ENCODE measurements at places on chromosomes 1 and 21. TPM values are rescaled to one million over a fixed set of nuclear protein-coding genes. Genes with fewer than 3 reads are reported as not detected.

- DNase-seq: no peak
These were observed 436.8 kb downstream of the CAMTA1 start for GRCh38 chr1:7221826-7222694.

GRCh38 chr21:38766987-38767722, 38.6 kb upstream of the ETS2 start:
- peak; percentile 75 for DNase-seq

- no peak for DNase-seq
These were observed 33.1 kb downstream of the ZMYND12 start for GRCh38 chr1:42422737-42423136.

GRCh38 chr1:239511875-239512274, 125.5 kb downstream of the CHRM3 start:
- no peak for DNase-seq

The NOS1AP gene
- not detected for total RNA-seq

DNA sequence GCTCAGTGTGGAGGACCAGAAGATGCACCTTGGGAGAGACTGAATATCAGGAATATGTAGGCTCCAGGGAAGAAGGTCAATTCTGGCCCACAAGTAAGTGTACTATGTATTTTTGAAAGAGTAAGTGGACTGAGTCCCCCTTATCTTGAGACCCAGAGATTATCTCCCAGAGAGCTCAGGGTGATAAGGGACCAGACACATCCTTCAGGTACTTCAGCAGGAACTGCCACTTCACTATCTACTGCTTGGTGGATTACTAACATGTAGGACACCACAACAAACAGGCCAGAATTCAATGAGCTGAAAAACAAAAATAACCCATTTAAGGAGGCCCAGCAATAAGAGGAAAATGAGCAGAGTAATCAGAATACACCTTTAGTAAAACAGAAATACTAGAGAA, 119.2 kb downstream of the ZNF644 start:
- no peak for DNase-seq

GRCh38 chr1:96703186-96703585, 18.4 kb upstream of the PTBP2 start:
- DNase-seq: no peak

The TRIM46 gene
- total RNA-seq: 10.7 TPM

- DNase-seq: no peak
These were observed 772.0 kb downstream of the LTN1 start for GRCh38 chr21:28220680-28221079.

DNA sequence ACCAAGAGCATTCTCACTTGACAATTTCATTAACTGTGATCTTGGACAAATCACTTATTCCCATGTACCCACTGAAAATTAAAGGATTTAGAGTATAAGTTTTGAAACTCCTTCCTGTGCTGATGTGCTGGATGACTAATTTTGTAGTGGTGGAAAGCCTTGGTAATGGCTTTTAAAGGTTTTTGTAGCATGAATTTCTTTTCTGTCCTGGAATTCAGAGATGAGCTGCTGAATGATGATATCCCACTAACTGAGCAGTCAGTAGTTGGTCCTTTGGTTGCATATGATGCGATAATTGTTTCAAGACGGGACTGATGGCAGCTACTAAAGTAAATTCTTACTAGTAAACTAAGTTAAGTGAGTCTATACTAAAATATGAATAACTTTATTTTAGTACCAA, 5.2 kb downstream of the RPL5 start:
- no peak for DNase-seq

DNA sequence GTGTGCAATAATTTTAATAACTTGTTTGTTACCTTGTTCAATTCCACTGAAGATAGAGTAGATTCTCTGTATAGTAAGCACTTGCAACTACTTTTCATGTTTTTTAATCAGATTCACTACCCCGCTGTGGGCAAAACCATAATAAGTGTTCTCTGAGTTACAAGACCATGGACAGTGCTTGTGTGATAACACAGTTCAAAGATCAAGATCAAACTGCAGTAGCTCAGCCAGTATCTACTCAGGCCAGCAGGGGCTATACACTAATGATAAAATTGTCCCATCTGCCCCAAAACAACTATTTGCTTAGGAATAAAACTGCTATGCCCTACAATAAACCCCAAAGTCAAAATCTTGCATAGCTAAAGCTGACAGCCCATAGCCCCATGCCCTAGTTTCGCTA, 129.6 kb downstream of the LRRC7 start:
- no peak for DNase-seq

- DNase-seq: no peak
These were observed 20.3 kb downstream of the PRKAA2 start for GRCh38 chr1:56665384-56665783.

DNA sequence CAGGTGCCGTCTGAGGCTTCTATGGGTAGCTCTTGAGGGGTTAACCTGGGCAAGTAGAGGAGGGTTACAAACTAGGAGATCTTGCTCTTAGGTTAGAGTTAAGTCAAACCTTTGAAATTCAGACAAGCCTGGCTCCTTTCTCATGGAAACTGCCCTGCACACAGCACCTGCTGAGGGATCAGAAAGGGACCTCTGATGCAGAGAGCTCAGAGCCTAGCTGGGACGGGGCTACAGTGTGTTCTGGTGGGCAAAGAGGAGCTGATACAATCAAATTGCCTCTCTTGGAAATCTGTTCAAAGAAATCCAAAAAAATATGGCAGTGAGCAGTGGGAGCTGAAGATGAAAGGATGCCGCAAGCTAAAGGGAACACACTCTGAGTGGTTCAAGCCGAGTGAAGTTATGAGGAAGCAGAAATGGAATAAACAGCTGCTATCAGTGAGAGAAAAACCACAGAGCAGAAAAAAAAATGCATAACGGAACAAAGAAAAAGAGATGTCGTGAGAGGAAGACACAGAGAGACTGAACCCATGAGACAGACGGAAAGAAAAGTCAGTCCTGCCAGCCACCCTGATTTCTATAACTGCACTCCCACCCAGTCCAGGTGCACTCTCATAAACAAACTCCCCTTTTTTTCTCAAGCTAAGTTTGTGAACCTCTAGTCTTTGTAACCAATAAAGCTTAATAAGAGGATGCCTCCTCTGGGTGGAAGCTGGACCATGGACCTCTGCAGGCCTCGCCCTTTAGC, 26.6 kb downstream of the PAFAH2 start:
- DNase-seq: peak; percentile 13

Measured in activated T-helper 2 cell treated with anti-CD3 and anti-CD28 coated beads, Interferon-gamma antibody, Interleukin-2, Interleukin-4, amounts not matched to agents 10 μg/mL and 5 μg/mL and 100 μg/mL, durations not matched to agents 14 hours and 24 hours and 36 hours (primary cell).